SW 1271 (cell line): ENCODE measurements at places on chromosomes 1 and 21.

DNA sequence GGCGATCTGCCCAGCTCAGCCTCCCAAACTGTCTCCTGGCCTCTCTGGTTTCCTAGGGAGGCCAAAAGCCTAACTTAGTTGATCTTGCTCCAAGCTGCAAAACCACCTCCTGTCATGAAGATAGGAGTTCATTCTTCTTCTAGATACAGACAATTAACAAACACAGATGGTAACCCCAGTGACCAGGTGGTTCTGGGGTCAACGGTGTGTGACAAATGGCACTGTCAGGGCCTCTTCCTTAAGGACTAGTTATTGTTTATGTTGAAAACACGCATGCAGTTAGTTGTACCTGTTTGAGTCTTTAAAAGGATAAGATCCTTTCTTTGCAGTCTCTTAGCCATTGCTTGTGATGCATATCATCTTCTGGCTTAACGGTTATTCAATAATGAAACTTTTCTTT, 4.6 kb upstream of the UMODL1 start:
- DNase-seq, result no peak

DNA sequence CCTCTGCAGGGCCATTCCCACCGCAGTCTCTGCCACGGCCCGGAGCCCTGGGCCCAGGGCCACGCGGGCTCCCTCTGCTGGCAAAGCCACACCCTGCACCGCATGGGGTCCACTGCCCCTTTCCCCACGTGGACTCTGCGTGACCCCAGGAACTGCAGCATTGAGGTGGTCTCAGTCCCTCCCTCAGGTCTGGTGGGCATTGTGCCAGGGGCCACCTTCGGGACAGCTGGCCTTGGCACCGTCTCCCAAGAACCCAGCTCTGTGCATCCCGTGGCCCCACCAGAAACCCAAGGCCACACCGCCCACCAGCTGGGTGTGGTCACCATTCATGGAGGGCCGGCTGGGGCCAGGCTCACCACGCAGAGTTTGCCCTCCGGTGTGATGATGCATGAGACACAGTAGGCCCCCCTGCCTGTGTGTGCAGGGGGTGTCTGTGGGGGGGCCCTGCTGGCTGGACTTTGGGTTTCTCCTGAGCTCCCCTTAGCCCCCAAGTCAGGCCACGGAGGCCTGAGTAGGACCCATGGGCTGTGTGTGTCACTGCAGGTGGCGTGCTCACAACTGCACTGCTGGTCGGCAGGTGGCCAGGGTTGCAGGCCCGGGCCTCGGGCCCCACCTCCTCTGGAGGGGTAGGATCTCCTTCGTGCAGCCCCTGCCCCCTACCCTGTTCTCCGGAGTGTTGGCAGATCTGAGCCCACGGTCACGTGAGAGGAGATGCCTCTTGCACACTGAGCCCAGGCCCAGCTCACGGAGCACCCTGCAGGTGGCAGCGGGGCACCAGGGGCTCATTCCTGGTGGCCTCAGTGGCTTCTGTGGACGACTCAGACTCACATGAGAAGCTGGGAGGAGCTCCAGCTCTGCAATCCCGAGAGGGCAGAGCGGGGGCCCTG, 5.8 kb downstream of the VWA1 start:
- DNase-seq, result no peak

GRCh38 chr1:199273837-199274379, 635.1 kb downstream of the PTPRC start:
- DNase-seq, result no peak

- no peak for DNase-seq
These were observed 8.7 kb downstream of the FAM3B start for GRCh38 chr21:41325138-41325912.

- no peak for DNase-seq
These were observed 35.3 kb downstream of the TMEM50B start for GRCh38 chr21:33444499-33444898.

GRCh38 chr1:175512637-175513412, 230.6 kb downstream of the TNR start:
- DNase-seq, result no peak

GRCh38 chr1:229664133-229664689, 38.2 kb downstream of the URB2 start:
- DNase-seq, result no peak

DNA sequence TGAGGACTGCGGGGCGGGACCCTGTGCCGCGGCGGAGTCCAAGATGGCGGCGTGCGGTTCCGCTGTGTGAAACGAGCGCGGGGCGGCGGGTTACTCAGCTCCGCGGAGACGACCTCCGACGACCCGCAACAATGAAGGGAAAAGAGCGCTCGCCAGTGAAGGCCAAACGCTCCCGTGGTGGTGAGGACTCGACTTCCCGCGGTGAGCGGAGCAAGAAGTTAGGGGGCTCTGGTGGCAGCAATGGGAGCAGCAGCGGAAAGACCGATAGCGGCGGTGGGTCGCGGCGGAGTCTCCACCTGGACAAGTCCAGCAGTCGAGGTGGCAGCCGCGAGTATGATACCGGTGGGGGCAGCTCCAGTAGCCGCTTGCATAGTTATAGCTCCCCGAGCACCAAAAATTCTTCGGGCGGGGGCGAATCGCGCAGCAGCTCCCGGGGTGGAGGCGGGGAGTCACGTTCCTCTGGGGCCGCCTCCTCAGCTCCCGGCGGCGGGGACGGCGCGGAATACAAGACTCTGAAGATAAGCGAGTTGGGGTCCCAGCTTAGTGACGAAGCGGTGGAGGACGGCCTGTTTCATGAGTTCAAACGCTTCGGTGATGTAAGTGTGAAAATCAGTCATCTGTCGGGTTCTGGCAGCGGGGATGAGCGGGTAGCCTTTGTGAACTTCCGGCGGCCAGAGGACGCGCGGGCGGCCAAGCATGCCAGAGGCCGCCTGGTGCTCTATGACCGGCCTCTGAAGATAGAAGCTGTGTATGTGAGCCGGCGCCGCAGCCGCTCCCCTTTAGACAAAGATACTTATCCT, 430 bp downstream of the RBM15 start:
- DNase-seq, result peak; percentile 5

DNA sequence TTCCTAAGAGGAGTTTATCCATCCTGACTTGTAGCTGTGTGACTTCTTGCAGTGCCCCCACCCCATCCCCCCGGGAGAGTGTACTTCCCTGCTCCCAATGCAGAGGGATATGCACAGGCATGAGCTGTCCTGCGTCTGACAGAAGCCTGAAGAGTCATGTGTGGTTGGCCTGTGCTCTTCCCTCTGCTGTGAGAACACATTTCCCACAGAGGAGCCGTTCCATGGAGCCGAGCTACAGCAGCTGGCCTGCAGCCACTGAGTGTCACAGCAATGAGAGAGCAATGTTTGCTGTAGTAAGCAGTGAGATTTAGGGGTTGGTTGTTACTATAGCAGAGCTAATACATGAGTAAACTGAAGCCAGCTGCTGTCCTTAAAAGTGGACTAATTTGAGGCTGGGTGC, 22.0 kb downstream of the PARS2 start:
- no peak for DNase-seq

- no peak for DNase-seq
These were observed 12.7 kb upstream of the AIM2 start for GRCh38 chr1:159089184-159089791.

- no peak for DNase-seq
These were observed 30.9 kb downstream of the TYW3 start for GRCh38 chr1:74763807-74764206.

DNA sequence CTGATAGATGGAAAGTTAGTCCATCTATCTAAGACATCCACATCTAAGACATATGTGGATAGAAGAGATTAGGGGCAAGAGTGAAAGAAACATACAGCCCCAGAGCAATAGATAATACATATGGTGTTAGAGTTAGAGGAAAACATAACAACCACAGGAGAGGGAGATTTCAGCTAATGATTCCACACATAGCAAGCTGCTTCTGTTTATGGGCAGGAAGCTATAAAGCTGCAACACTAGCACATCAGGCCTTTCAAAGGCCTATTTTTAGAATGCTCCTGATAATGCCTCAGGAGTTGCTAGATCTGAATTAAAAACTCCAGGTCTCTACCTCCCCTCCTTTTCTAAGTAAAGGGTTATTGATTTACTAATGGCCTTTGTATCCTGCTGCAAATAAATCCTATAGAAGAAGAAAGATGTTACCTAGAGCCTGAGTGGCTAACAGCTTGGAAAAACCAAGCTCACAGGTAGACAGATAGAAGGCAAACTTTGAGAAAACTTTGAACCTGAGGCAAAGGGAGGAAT, 36.1 kb downstream of the BRINP2 start:
- no peak for DNase-seq

GRCh38 chr1:160451119-160451858, 50.9 kb downstream of the VANGL2 start:
- DNase-seq, result no peak

- DNase-seq, result no peak
These were observed 96.4 kb upstream of the HOOK1 start for GRCh38 chr1:59718064-59718988.
